NCI-H1105 treated with DMSO at 0.1 percent for 48 hours (cell line): ENCODE measurements at places on chromosomes 2 and 18.

GRCh38 chr2:103289105-103289725 lies 527.4 kb downstream of the TMEM182 start:
- DNase-seq, result peak; percentile 11

GRCh38 chr18:63210521-63210920 lies 109.0 kb downstream of the BCL2 start:
- DNase-seq, result no peak

DNA sequence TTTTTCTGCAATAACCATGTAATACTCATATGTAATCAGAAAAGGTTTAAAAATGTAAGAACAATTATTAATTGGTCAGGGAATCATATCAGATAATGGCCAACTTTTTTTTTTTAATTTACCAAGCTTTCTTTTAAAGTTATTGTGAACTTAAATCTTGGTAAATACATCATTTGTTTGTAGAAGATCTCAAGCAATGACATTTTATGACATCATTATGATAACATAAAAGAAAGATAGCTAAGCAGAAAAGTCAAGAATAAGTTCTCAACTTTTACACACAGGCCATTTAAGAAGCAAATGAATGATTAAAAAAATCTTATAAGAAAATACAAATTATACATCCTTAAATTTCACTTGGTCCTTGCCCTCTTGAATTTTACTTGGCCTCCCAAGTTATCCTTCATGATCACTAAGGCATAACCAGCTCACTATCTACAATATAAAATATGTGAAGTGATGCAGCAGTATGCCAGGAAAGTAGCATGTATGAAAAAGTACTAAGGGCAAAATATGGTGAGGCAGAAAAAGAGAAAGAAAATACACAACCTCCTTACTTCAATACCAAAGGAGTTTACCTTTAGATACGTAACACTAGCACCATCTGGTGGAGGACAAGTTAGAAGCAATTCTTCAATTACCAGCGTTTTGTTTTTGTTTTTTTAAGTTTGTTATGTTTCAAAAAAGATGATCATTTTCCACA lies 116.6 kb downstream of the SRBD1 start:
- peak; percentile 64 for DNase-seq

- no peak for DNase-seq
Observed at GRCh38 chr18:76948345-76948744, 126.0 kb downstream of the ZNF236 start.

DNA sequence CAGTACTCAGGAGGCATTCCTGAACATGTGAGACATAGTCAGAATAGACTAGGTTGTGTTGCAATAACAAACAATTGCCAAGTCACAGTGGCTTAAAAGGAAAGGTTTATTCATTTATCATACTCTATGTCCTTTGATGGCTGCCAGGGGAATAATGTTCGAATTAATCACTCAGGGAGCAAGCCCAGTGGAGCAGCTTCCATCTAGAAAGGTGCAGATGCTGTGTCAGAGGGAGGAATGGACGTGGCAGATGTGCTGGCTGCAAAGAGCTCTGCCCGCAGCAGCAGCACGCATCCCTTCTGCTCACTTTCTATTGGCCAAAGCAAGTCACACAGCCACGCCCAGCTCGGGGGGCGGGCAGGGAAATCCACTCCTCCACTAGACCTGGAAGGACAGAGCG lies 105.9 kb upstream of the AQP4 start:
- DNase-seq, result no peak

GRCh38 chr2:239322416-239323086 lies 78.3 kb downstream of the HDAC4 start:
- DNase-seq, result no peak

DNA sequence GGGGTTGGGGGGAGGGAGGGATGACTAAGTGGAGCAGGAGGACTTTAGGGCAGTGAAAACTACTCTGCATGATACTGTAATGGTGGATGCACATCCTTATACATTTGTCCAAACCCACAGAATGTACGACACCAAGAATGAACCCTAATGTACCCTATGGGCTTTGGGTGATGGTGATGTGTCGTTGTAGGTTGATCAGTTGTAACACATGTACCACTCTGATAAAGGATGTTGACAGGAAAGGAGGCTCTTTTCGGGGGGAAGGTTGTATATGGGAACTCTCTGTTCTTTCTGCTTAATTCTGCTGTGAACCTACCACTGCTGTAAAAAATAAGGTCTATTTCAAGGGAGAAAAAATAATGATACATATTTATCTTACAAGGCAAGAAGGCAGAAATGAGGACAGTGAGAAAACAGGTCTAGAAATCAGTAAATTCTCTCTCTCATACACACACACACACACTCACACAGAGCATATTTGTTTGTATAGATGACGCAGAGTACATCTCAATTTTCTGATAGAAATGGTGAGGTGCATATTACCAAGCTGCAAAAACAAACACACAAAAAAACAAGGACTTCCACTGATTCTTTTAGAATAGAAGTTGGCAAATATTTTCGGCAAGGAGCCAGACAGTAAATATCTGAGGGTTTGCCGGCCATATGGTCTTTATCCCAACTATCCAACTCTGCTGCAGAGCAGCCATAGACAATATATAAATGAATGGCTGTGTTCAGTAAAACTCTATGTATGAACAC lies 20.2 kb downstream of the FAM124B start:
- no peak for DNase-seq

- DNase-seq, result no peak
Observed at GRCh38 chr2:8006626-8007025, 675.2 kb upstream of the ID2 start.

DNA sequence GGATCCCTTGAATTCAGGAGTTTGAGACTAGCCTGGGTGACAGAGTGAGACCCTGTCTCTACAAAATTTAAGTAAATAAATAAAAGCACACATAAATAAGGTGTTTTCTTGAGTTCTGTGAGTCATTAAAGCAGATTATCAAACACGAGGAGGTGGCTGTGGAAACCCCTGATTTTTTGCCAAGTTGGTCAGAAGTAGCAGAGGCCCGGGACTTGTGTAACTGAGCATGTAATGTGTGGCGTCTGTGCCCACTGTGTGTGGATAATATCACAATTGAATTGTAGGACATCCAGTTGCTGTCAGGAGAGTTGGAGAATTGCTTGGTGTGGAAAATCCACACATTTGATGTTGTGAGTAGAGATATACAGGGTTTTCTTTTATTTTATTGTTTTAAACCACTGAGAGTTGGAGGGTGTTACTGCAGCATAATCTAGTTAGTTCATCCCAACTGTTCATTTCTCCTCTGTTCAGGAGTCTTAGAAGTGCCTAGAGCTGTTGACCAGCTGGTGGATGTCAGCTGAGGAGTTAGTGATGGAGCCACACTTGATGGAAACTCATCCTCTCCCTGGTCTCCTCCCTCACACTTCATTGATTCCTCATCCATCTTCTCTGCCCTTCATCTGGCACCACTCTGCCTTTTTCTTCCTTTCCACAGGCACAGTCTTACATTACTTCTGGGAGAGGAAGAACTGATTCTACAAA lies 45.9 kb upstream of the RHOB start:
- DNase-seq, result no peak

DNA sequence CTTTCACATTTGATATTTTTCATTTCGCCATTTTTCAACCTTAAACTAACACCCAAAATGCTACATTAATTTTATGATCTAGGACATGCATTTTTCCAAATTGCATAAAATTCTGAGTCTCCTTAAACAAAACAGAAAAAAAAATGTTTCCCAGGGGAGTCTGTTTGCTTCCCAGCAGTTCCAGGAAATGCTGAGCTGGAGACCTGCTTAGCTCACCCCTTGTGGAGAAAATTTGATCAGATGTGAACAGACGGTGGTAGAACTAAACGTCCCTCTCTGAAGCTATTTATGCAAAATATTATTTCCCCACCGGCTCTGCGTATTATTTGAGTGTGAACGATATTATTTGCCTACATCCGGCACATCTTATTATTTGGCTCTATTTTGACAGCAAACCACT lies 74.9 kb upstream of the AGAP1 start:
- DNase-seq, result no peak

DNA sequence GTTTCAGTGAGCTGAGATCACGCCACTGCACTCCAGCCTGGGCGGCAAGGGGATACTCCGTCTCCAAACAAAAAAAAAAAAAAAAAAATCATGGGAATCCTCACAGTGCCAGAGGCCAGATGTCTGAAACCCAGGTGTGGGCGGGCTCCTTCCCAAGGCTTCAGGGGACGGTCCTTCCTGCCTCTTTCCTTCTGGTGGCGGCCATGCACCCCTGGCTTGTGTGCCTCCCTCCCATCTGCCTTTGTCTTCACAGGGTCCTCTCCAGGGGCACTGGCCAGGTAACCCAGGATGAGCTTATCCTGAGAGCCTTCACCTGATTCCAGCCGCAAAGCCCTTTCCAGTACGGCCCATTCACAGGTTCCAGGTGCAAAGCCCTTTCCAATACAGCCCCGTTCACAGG lies 40.9 kb upstream of the GPC1 start:
- no peak for DNase-seq

- DNase-seq, result no peak
Observed at GRCh38 chr18:24949908-24950307, 402.1 kb downstream of the ZNF521 start.

GRCh38 chr18:57062178-57062577 lies 84.7 kb upstream of the BOD1L2 start:
- DNase-seq, result no peak

- no peak for DNase-seq
Observed at GRCh38 chr2:74368499-74368898, 11.6 kb downstream of the DCTN1 start.

DNA sequence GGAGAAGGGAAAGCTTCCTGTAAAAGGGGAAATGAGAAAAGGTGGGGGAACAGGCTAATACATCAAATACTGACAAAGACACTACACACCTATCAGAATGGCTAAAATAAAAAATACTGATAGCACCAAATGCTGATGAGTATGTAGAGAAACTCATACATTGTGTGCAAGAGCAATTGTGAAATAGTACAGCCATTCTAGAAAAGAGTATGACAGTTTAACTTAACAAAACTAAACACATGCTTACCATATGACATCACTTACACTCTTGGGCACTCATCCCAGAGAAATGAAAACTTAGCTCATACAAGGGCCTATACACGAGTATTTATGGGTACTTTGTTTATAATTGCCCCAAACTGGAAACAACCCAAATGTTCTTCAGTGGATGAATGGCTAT lies 53.4 kb downstream of the ZNF638 start:
- no peak for DNase-seq

GRCh38 chr2:191957996-191958860 lies 111.3 kb upstream of the CAVIN2 start:
- peak; percentile 20 for DNase-seq

DNA sequence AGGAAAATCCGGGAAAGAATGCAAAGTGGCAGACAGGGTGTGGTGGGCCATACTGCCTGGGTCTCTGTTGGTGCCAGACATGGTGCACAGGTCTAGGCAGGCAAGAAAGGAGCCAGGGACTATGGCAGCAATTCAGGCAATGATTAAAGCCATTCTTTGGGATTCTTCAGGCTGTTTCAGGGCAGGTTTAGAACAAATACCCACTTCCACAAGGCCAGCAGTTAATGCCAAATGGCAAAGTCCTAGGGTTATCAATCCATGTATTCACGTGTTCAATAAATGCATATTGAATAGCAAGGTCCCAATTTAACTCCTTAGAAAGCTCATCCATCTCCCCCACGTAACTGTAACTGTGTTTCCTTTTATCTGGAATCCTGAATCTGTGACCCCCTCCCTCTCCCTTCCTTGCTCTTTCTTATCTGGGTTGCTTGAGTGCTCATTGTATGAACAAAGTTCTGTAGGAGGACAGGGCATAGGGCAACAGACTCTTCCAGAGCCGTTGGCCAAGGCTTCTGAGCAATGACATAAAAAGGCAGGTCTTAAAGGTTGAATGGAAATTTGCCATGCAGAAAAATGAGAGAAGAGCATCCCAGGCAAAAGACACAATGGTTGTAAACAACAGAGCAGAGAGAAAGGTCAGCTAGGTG lies 146.8 kb upstream of the KLHL29 start:
- no peak for DNase-seq

- DNase-seq, result no peak
Observed at GRCh38 chr2:96631804-96632435, 6.2 kb downstream of the KANSL3 start.

DNA sequence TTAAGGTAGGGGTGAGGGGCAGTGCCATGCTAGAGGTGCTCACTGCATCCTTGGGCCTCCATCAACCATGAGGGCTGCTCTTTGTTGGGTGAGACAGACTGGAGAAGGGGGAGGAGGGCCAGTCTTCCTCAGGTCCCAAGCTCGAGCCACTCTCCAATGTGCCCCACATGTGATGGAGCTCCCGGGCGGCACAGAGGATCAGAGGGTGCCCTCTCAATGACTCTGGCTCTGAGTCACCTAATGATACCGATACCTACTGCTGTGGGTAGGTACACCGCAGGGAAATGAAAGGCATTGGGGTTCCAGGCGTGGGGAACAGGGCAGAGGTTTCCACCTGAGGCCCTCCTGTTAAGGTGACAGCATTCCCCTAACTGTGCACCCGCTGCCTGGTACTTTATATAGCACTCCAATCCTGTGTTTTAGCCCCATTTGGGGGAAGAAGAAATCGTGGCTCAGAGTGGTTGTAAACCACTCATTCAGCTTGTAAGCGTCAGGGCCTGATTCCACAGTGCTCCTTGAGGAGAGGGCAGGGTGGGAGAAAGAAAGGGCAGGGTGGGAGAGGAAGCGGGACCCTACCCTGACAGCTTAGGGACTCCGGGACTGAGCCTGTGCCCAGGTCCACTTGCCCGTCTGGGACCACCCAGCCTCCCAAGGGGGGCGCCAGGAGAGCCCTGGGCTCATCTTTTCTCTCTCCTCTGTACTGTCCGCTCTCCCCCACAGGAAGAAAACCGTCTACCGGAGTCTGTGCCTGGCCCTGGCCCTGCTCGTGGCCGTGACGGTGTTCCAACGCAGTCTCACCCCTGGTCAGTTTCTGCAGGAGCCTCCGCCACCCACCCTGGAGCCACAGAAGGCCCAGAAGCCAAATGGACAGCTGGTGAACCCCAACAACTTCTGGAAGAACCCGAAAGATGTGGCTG lies 1.8 kb downstream of the B3GNT7 start:
- DNase-seq, result no peak

- no peak for DNase-seq
Observed at GRCh38 chr2:159204381-159205144, 81.9 kb downstream of the WDSUB1 start.

GRCh38 chr2:3267869-3268704 lies 109.5 kb downstream of the EIPR1 start:
- no peak for DNase-seq

GRCh38 chr2:16060936-16061338 lies 120.6 kb downstream of the MYCN start:
- DNase-seq, result no peak

DNA sequence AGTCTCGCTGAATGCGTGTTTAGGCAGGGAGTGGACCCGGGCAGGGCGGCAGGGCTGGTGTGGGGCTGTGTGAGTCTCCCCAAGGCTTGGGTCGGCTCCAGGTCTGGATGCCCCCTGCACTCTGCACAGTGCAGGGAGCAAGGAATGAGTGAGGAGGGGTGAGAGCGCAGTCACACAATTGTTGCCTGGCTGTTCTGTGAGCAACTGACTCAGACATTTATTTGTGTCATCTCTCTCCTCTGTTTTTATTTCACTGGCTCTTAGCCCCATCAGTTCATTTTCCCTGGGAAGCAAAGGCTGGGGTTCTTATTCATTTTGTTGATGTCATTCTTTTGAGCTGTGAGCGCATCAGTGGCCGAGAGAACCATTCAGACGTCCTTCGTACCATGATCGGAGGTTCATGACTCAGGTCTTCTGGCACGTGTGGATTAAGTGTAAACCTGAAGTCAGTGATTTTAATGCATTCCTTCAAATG lies 61.1 kb downstream of the GATA6 start:
- DNase-seq, result no peak
